ENCODE measurements at places on chromosomes 2 and 18.

DNA sequence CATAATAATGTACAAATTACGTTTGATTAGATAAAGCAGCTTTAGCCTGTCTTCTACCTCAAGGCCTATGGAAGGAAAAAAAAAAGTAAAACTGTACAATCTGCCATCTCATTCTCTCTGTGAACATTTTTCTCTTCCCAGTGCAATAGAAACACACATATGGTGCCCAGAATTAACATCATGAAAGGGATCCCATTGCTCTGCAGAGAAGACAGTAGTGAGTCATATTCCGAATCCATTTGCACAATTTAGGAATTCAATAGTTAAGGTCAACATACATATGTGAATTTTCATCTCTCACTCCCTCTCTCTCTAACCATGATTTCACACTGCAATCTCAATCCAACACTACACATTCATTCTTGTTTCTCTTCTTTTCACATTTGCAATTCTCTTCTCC lies 640.9 kb upstream of the SOX11 start:
- DNase-seq = no peak

DNA sequence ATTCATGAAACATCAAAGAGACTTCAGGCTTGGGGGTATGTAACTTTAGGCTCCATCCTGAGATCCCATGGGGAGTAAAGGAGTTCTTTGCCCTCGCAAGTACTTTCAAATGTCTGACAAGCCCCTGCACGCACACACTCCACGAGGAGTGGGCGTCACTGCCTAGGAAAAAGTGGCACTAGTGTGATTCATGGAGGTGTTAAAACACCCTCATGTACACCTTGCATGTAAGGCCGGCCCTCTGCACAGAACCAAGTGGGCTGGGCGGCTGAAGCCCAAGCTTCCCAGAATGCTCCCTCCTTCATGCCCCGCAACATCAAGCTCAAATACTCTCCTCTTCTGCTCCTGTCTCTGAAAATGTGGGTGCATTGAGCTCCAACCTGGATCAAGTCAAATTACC lies 7.8 kb downstream of the HS1BP3 start:
- no peak for DNase-seq

DNA sequence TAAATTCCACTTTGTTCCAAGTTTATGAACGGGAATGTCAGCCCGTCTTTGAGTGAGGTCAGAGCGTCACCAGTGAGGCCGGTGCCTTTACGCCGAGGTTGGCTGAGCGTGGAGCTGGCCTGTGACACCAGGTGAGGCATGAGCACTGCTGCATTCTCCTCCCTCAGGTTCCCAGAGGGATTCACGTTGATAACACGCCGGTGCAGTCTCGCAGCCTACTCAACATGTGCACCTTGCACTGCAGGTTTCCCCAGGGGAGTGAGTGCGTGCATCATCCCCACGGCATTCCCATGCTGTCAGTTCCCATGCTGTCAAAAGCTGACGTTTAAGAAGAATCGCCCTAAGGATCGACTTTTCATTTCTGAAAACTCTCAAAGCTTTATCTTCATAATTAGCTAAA lies 213.3 kb downstream of the LDLRAD4 start:
- DNase-seq = no peak

DNA sequence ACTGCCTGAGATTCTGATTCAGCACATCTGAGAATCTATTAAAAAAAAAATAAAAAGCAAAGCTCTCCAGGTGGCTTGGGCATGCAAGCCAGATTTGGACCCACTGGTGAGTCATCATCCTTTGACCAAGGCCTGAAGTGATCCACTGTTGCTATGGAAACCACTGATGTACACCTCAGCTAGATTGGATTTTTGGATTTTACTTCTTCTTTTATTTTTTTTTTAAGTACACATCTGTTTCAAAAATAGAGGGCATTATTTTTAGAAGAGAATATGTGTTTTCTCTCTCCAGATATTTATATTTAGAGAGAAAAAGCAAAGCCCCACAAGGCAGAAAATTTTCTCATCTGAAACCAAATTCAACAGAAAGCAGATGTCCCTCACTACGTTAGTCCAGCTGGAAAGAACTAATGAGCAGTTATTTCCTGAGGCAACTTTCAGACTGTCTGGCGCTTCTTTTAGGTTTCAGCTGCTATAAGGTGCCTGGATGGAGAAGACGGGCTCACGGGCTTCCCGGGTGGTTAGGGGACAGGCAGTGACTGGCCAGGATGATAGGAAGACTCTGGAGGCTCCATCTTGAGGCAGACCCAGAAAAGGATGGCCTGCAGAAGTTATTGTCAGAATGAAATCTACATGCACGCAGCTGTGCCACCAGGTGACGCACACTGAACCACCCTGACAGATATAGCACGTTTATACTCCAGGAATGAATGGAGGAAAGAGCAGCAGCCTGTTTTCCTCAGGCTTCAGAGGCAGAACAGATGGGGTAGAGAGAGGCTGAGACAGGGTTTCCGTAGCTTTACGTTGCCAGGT lies 50.5 kb downstream of the MRPL35 start:
- no peak for DNase-seq

GRCh38 chr2:28318462-28319117 lies 74.1 kb upstream of the FOSL2 start:
- DNase-seq = no peak

DNA sequence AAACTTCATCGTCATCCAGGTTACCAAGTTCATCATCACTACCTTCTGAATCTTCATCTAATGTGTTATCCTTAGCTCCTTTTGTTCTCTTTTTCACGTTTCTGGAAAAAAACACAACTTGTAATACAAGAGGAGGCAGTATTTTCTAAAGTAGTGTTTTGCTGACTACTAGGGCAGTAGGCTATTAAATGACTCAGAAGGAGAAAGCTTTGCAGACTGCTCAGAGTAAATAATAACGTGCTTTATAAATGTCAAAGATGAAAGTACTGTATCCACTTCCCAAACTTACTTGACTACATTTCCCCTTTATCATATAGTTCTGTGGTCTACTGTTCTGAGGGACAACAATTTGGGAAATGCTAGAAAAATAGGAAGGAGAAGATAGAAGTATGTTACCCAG lies 15.6 kb downstream of the CEBPZOS start:
- DNase-seq = no peak

All from cerebellar nuclear complex (tissue), 1 donor.